PC-3 (cell line): ENCODE measurements at places on chromosomes 5 and 9.
A peak's percentile ranks its signal among the peaks of the same experiment; 100 is the strongest.

- DNase-seq, result peak; percentile 27
These were observed 22.1 kb upstream of the PLPP6 start for GRCh38 chr9:4640027-4640426.

- DNase-seq, result no peak
These were observed 213.4 kb downstream of the AUH start for GRCh38 chr9:91148306-91148705.

- peak; percentile 4 for DNase-seq
These were observed 266.2 kb downstream of the SPATA31D1 start for GRCh38 chr9:82254646-82255367.

DNA sequence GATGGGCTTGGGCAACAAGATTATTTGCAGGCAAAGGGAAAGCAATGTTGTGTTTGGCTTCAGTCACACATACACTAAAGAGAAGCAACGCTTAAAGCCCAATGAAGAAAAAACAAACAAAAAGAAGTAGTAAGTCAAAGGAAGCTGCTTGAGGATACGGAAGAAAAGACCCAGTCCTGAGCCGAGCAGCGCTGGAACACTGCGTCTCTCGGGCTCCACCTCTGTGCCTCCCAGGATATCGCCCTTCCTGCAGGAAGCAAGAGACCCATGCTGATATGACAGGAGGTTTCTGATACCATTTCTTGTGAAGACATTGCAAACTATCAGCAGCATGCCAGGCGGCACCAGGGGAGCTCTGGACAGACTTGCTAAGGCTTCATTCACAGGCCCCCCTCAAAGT is 9.9 kb downstream of the GNAQ start:
- DNase-seq, result no peak

DNA sequence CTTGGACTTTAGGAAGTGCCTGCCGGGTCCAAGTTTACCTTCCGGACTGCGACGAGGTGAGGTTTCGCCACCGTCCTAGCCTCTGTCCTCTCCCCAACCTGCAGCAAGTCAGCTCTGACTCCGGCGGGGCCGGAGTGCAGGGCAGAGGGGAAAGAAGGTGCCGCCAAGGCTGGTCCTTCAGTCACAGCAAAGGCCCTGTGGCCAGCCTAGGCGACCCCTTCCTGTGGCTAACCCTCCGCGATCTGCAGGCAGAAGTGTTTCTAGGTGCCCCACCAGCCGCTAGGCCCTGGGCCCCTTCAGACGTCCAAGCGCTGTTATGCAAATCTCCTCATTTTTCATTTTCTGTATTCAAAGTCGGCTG is 11.1 kb upstream of the NKX2-5 start:
- no peak for DNase-seq

DNA sequence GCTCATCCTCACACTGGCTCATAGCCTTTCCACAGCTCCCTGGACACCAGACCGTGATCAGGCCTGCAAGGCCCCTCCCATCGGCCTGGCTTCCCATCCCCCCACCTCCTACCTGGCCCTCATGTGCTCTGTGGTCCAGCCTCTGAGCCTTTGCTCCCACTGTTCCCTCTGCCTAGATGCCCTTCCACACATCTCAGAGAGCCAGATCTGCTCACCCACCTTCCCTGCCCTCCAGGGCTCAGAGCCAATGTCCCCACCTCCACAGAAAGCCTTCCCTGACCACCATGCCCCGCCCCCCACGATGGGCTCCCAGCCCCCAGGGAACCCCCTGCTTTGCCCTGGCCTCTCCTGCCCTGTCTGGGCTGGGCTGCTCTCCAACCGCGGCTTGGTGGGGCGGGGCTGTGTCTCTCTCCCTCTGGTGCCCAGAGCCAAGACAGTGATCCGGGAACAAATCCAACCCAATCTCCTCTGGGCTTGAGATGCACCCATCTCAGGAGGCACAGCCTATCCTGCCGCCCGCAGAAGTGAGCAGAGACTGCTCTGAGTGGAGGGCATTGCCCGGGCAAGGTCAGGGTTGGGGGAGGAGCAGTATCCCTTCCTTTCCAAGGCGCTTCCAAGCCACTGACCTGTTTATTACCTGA is 1.6 kb downstream of the NINJ1 start:
- DNase-seq, result peak; percentile 23

GRCh38 chr5:120400356-120400755 is 63.7 kb upstream of the PRR16 start:
- no peak for DNase-seq

DNA sequence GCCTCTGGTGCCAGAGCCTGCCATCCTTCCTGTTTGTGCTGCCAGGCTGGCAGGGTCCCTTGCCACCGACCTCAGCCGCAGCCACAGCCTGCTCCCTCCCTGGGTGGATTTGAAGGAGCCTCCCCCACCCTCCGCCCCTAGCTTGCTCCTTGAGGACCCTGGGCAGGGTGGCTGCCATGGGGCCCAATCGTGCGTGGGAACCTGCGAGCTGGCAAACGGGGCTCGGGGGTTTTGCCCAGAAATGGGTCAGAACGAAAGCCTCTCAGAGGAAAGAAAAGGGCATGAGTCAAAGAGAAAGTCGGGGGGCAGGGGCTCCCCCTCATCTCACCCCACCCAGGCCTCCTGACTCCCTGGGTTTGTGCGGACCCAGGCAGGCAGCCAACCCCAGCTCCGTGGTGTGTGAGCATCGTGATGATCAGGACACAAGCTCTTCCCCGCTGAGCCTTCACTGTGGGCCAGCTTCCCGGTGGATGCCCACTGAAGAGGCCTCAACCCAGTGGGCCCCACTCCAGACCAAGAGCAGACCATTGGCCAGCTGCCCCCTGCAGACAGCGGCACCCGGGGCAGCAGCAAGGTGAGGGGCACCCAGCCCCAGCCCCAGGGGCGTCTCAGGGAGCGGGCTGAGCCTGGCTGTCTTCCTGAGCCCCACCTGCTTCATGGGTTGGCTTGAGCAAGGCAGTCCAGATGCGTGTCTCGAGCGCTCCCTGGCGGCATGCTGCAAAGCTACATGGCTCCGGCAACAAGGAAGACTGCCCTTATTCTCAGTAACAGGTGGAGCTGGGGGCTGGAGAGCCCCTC is 3.0 kb upstream of the FUT7 start:
- DNase-seq, result peak; percentile 78

DNA sequence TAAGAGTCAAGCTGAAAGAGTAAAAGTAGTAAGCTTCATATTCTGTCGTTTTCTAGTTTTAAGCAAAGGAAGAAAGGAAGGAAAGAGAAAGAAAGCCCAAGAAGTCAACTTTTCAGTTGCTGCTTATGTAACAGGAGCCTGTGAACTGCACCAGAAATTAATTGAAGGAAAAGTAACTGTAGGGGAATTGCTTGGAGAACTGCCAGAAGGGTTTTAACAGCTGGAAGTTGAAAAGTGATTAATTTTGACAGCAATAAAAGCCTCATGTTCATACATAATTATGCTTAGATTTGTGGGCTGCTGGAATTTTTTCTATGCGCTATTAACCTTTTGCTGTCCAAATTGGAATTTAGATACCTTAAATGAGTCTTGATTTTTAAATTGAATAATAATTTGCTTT is 255.7 kb downstream of the ENC1 start:
- DNase-seq, result no peak

DNA sequence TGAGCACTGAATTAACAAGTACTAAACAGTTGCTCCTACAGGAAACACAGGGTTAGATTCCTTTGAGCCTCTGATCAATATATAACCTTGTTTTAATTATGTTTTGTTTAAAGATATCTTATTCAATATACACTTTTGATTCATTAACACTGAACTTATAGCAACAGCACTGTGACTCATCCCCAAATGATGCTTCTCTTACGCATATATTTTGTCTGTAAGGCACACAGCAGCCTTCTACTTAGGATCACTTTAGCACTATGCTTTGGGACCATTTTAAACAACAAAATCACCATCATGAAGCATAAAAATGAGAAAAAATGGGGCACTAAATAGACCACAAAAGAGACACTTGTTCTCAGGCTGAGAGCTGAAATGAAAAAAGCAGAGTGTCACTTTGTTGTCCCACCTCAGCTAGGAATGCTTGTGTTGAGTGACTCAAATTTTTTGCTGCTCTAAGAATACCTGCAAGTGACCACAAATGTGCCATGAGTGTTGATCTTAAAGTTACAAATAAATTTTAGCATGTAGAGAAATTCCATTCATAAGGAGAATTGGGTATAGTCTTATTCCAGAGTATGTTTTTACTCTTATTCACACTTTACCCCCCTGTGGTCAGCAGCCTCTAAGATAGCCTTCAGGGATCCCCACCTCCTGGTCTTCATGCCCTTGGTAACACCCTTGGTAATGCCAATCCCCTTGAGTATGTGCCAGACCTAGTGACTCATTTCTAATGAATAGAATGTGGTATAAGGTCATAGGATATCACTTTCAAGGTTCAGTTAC is 252.7 kb upstream of the IL12B start:
- peak; percentile 73 for DNase-seq

- DNase-seq, result peak; percentile 17
These were observed 35.3 kb upstream of the IQGAP2 start for GRCh38 chr5:76367623-76368371.

GRCh38 chr5:139474890-139475791 is 4.3 kb downstream of the SMIM33 start:
- no peak for DNase-seq

GRCh38 chr5:32439086-32439642 is 5.4 kb downstream of the ZFR start:
- peak; percentile 53 for DNase-seq

DNA sequence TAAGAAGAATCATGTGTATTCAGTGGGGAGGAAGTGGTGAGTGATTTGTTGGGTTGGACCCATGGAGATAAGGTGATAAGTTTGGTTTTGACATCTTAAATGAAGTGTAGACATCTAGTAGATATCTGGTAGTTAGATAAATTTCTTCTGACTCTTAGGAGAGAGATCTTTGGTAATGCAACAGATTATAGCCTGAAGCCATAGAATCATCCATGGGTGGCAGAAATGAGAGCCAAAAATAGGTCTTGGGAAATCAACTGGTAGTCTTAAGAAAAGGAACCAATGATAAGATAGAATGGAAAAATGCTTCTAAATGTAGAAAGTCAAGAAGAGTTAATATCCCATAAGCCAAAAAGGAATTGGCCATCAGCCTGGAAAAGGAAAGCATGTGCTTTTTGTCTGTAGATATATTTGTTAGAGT is 532.7 kb upstream of the GRAMD2B start:
- no peak for DNase-seq

DNA sequence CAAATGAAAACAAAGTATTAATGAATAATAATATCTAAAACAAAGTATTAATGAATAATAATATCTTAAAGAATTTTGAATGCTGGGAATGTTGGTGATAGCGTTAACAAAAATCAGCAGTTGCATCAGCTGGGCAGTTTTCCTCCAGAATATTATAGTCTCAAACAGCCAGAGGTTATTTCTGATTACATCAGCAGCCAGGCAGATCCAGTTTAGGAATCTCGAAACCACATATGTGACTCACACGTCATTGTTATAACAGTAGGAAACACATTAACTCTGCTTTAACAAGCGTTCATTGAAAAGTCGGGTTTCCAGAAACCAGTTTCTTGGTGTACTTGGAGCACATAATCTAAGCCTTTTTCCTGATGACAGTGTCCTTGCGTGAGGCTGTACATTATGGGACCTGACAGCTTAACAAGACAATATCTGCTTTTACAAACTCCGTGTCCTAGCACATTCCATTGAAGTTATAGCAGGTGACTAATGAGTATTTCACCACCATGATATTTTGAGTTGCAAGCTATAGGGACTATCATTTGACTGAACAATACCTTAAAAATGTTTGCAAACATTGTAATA is 559.5 kb upstream of the KLF4 start:
- peak; percentile 94 for DNase-seq

GRCh38 chr5:59161221-59162105 is 578.6 kb downstream of the RAB3C start:
- no peak for DNase-seq

GRCh38 chr5:100406640-100407039 is 128.5 kb upstream of the FAM174A start:
- DNase-seq, result peak; percentile 18

DNA sequence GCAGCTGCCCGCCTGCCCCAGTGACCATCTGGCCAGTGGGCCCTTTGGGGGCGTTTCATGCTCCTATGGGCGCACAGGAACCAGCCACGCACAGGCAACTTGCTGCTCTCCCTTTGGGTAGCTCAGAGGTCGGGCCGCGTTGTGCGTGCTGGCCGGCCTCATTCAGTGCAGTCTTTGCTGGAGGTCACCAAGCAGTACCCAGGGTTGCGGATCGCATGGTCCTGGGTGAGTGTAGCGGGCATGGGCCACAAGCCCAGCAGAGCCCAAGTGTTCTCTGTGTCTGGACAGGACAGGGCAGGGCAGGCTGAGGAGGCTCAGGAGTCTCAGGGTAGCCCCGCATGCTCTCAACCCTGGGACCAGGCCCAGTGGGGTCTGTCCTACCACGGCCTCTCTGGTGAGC is 9.9 kb upstream of the MRNIP start:
- no peak for DNase-seq

- no peak for DNase-seq
These were observed 11.0 kb downstream of the RFX3 start for GRCh38 chr9:3514786-3515185.

DNA sequence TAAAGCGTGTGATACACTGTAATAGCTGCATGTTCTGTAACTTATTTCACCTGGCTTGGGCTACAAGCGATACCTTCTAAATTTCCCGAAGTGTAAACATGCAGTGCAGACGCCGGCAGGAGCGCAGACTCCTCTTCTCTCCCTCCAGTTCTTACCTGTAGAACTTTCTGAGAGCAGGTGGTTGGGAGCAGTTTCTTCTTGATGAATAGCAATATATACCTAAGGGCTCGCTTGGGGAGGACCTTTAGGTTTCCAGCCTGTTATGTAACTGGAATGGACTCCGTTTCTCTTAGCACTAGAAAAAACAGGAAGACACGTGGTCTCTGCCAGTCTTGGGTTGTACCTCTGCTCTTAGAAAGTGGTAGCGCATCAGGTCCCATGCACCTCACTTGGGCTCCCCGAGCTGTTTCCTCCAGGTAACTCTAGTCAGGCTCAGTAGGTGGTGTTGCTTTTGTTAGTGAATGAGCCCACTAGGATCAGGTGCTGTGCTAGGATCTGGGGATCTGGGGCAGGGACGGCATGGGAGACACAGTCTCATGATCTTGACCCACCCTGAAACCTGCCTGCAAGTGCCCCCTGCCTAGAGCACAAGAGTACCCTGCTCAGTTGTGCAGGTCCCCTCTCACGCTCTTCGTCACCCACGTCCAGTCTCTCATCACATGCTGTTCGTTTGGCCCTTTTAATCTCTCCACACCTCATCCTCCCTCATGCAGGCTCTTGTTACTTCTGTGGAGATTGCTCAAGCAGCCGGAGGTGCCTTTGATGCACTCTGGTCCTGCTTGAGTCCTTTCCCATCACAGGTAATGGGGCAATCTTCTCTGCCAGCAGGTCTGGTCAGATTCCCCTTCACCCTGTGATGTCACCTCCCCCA is 2.8 kb downstream of the TENT4A start:
- no peak for DNase-seq

- peak; percentile 49 for DNase-seq
These were observed 190.1 kb downstream of the CWC27 start for GRCh38 chr5:64958757-64959391.

GRCh38 chr9:112299514-112299913 is 33.9 kb downstream of the PTBP3 start:
- DNase-seq, result peak; percentile 24

DNA sequence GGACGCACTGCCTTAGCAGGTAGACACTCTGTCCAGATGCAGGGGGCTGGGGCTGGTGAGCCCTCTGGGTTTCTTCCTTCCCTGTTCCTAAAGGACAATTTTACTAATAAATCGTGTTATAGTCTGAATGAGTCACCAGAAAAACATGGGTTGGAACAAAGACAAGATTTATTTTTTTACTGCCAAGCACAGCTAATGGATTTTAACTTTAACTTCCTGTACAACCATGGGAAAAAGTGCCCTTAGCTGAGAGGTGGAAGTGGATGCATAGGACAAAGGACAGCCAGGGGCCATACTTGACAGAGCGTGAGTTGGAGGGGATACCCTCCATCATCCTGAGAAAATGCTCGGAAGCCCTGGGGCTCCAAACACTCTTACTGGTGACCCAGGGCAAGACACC is 300.7 kb downstream of the MSX2 start:
- peak; percentile 37 for DNase-seq
